Sigmoid colon (tissue), 7 donors: ENCODE measurements at places on chromosomes 6 and 20.

- no peak overlapping the region for H3K4me3 ChIP-seq
- DNase-seq, result no peak
- no peaks in the 10 kb centered on the region for H3K4me1 ChIP-seq
- no peaks in the 10 kb centered on the region for H3K27me3 ChIP-seq
- H3K27ac ChIP-seq, result no peak overlapping the region
Observed at GRCh38 chr6:54754406-54754805, 92.2 kb upstream of the FAM83B start.

- H3K36me3 ChIP-seq, result no peaks in the 10 kb centered on the region
- H3K4me1 ChIP-seq, result no peaks in the 10 kb centered on the region
- no peak overlapping the region for H3K27ac ChIP-seq
- H3K27me3 ChIP-seq, result no peaks in the 10 kb centered on the region
- no peak overlapping the region for H3K4me3 ChIP-seq
- no peak for DNase-seq
Observed at GRCh38 chr20:7151676-7152470, 384.4 kb downstream of the BMP2 start.

DNA sequence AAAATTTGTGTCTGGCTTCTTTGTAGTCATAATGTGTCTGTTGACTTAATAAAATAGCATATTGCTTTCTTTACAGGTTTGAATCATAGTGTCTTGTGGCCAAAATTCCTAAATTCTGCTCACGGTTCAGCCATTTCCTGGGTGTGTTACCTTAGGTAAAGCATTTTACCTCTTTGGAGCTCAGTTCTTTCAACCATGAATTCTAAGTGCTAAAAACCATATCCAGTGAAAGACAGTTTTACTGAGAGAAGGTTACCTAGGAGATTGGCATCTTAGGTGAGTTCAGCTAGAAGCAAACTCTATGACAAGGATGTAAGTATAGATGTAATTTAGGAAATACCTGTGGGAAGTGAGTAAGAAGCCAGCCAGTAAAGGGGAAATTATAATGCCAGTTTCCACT, 20.7 kb downstream of the CRYBG1 start:
- H3K36me3 ChIP-seq, result no peaks in the 10 kb centered on the region
- no peaks in the 10 kb centered on the region for H3K27me3 ChIP-seq
- no peak for DNase-seq
- H3K4me3 ChIP-seq, result no peak overlapping the region

DNA sequence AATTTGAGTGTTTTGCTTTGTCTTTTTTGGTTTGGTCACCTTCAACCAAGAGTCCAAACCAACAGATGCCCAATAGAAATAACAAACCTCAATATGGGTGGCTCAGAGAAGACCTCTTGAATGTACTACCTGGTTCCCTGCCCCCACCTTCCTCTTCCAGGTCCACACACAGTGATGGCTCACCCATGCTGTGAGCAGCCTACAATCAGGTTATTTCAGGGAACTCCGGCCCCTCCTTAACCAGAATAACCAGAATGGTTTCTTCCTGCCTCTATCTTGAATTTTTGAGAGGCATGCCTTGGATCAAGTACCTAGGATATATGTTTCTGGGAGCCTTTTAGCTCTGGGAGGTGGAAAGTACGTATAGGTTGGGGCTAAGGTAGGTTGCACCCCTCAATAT, 327.1 kb upstream of the PRDM1 start:
- H3K27ac ChIP-seq, result no peak overlapping the region
- no peak overlapping the region for H3K4me3 ChIP-seq
- H3K4me1 ChIP-seq, result no peaks in the 10 kb centered on the region
- no peaks in the 10 kb centered on the region for H3K36me3 ChIP-seq

DNA sequence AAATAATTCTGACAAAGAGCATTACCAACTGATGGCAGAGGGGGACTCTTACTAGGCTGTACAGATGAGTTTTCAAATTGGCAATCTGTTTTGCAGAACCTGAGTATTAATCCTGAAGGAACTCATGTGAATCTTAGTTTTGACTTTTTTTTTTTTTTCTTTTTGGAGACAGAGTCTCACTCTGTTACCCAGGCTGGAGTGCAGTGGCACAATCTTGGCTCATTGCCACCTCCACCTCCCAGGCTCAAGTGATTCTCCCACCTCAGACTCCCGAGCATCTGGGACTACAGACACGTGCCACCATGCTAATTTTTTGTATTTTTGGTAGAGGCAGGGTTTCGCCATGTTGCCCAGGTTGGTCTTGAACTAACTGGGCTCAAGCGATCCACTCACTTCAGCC, 49.3 kb downstream of the KCTD20 start:
- H3K27me3 ChIP-seq, result no peaks in the 10 kb centered on the region
- no peak for DNase-seq
- H3K36me3 ChIP-seq, result peaks cover 53% of the 10 kb centered on the region
- no peak overlapping the region for H3K27ac ChIP-seq

DNA sequence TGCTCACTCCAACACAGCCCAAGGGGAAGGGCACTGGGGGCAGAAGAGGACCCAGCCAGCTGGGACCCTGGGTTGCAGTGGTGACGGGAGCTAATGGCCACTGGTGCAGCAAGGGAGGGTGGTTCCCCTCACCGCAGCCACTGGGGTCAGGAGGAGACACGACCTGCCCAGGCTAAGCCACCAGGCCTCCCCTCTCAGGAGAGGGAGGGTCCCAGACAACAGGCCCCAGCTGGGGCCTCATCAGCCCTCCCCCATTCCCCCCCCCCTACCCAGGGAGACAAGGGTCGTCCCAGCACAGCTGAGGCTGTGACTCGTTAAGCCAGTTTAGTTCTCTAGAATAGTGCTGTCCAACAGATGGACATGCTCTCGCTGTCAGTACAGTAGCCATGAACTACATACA, 17.3 kb upstream of the MATN4 start:
- no peaks in the 10 kb centered on the region for H3K4me1 ChIP-seq
- H3K36me3 ChIP-seq, result peaks cover 29% of the 10 kb centered on the region
- H3K4me3 ChIP-seq, result no peak overlapping the region

GRCh38 chr6:107877968-107878367, 53.9 kb upstream of the SCML4 start:
- no peak overlapping the region for H3K4me3 ChIP-seq
- H3K27ac ChIP-seq, result no peak overlapping the region
- H3K27me3 ChIP-seq, result no peaks in the 10 kb centered on the region
- no peaks in the 10 kb centered on the region for H3K4me1 ChIP-seq
- H3K36me3 ChIP-seq, result no peaks in the 10 kb centered on the region

DNA sequence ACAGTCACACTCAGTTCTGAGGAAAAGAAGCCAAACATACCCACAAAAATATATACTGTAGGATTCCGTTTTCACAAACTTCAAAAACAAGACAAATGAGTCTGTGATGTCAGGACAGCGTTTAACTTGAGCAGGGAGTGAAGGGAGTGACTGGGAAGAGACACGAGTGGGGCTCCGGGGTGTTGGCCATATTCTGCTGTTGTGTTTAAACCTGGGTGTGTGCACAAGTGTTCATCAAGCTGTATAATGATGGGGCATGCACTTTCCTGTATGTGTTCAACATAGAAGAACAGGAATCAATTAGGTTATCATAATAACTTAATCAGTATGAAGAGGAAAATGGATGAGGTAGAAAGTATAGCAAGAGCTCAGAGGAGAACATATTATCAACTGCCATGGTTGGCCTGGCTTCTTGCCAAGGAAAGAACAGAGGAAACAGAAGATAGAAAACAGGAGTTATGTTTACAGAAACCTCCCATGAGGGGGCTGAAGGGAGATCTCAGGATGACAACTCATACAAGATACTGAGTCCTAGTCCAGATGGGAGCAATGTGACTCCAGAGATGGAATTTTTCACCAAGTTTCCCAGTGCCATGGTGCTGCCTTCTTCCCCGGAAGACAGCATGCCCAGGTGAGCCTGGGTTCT, 15.1 kb upstream of the AFDN start:
- no peaks in the 10 kb centered on the region for H3K4me1 ChIP-seq
- DNase-seq, result no peak
- H3K36me3 ChIP-seq, result no peaks in the 10 kb centered on the region
- no peaks in the 10 kb centered on the region for H3K27me3 ChIP-seq
- H3K27ac ChIP-seq, result no peak overlapping the region

DNA sequence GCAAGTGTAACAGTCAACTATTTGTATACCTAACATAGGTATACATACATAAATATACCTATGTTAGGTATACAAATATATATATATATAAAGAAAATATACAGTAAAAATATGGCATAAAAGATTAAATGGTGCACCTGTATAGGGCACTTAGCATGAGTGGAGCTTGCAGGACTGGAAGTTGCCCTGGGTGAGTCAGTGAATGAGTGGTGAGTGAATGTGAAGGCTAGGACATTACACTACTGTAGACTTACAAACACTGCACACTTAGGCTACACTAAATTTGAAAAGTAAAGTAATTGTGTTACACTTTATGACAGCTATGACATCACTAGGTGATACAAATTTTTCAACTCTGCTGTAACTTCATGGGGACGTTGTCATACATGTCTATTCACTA, 65.6 kb downstream of the CDC5L start:
- H3K36me3 ChIP-seq, result peaks cover 21% of the 10 kb centered on the region
- no peak for DNase-seq
- no peaks in the 10 kb centered on the region for H3K27me3 ChIP-seq
- H3K27ac ChIP-seq, result no peak overlapping the region
- peaks cover 11% of the 10 kb centered on the region for H3K4me1 ChIP-seq
- H3K4me3 ChIP-seq, result no peak overlapping the region

GRCh38 chr20:31894980-31895675, 24.7 kb downstream of the TTLL9 start:
- no peaks in the 10 kb centered on the region for H3K36me3 ChIP-seq
- H3K4me3 ChIP-seq, result no peak overlapping the region
- no peaks in the 10 kb centered on the region for H3K4me1 ChIP-seq
- H3K27me3 ChIP-seq, result no peaks in the 10 kb centered on the region
- H3K27ac ChIP-seq, result peak overlapping the region; percentile 58
- peak; percentile 86 for DNase-seq

DNA sequence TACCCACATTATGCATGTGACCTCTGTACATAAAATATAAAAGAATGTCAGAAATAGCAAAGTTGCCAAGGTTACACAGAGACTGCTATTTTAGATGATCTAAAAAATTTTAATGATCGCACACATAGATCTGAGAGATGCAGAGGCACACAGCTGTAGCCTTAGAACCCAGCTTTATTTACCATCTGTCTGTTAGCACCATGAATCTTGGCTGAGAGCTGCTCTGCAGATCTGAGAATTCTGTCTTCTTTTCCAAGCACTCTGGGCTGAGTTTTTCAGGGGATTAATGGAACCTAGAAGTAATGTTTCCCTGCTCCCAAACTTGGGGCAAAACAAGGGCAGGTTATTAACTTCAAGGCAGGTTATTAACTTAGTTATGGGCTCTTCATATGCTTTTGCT, 248.7 kb upstream of the JAG1 start:
- H3K4me3 ChIP-seq, result no peak overlapping the region
- H3K4me1 ChIP-seq, result peaks cover 16% of the 10 kb centered on the region
- DNase-seq, result no peak

GRCh38 chr6:128929869-128930268, 46.9 kb downstream of the LAMA2 start:
- peaks cover 4% of the 10 kb centered on the region for H3K27me3 ChIP-seq
- H3K27ac ChIP-seq, result no peak overlapping the region
- no peak overlapping the region for H3K4me3 ChIP-seq
- no peak for DNase-seq

- H3K27ac ChIP-seq, result no peak overlapping the region
- DNase-seq, result no peak
- no peak overlapping the region for H3K4me3 ChIP-seq
- H3K4me1 ChIP-seq, result no peaks in the 10 kb centered on the region
- H3K27me3 ChIP-seq, result no peaks in the 10 kb centered on the region
- no peaks in the 10 kb centered on the region for H3K36me3 ChIP-seq
Observed at GRCh38 chr6:153804755-153805330, 234.2 kb upstream of the OPRM1 start.

GRCh38 chr20:61965606-61966491, 99.8 kb downstream of the TAF4 start:
- DNase-seq, result peak; percentile 50
- no peaks in the 10 kb centered on the region for H3K36me3 ChIP-seq
- H3K4me1 ChIP-seq, result peaks cover 5% of the 10 kb centered on the region
- no peak overlapping the region for H3K27ac ChIP-seq
- H3K27me3 ChIP-seq, result peaks cover 39% of the 10 kb centered on the region

DNA sequence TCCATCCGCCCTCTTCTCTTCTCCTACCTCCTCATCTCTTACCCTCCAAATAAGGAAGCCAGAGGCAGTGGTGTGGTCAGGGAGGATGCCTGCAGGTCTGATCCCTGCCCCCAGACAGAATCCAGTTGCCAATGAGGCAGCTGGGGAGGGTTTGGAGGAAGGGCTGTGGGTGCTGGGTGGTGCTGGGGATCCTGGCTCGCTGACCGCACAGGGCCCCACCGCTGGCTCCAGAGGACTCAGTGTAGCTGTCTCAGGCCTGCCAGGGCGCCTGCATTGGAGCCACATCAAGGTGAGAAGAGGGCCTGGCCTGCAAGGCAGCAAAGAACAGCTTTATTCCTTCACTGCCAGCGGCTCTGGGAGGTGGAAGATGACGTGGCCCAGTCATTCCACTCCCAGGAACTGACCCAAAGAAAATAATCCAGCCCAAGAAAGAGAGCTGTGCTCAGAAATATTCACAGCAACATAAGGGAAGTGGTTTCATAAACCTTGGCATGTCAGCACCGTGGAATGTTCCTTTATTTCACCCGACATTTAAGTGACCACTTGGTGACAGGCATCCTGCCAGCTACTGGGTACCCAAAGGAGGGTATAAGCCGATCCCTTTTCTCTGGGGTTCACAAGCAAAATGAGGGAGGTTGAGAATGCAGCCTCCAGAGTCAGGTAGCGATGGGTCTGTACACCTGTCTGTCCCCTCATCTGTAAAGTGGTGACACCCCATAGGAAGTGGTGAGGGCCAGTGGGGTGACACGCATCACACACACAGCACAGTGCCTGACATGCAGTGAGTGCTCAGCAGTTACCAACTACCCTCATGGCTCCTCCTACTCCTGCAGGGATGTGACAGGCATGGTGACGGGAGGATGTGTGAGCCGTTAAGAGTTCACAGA, 125.1 kb downstream of the SNX5 start:
- H3K27me3 ChIP-seq, result no peaks in the 10 kb centered on the region
- H3K4me3 ChIP-seq, result no peak overlapping the region
- H3K4me1 ChIP-seq, result no peaks in the 10 kb centered on the region
- peak overlapping the region; percentile 85 for H3K27ac ChIP-seq
- H3K36me3 ChIP-seq, result no peaks in the 10 kb centered on the region

DNA sequence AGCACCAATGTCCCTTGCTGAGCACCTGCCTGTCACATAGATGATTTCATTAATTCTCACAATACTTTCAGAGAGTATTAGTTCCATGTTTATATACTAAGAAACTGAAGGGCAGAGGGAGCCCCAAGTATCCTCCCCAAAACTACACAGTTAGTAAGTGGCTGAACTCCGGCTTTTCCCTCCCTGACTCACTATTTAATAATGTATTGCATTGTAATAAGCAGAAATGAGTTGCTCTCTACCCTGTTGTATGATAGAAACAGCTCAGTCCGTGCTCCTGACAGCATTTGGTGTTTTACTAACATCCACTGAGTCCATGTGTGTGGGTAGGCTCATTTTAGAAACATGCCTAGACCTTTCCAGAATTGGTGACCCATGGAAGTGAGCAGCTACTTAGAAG, 76.8 kb downstream of the OLIG3 start:
- H3K4me3 ChIP-seq, result no peak overlapping the region
- DNase-seq, result no peak
- H3K36me3 ChIP-seq, result no peaks in the 10 kb centered on the region
- no peak overlapping the region for H3K27ac ChIP-seq
- H3K27me3 ChIP-seq, result peaks cover 4% of the 10 kb centered on the region
- peaks cover 8% of the 10 kb centered on the region for H3K4me1 ChIP-seq

GRCh38 chr20:57426271-57426689, 35.1 kb downstream of the RBM38 start:
- no peaks in the 10 kb centered on the region for H3K4me1 ChIP-seq
- H3K27me3 ChIP-seq, result no peaks in the 10 kb centered on the region
- DNase-seq, result no peak
- H3K27ac ChIP-seq, result no peak overlapping the region
